ENCODE measurements at places on chromosomes 11 and 22.

DNA sequence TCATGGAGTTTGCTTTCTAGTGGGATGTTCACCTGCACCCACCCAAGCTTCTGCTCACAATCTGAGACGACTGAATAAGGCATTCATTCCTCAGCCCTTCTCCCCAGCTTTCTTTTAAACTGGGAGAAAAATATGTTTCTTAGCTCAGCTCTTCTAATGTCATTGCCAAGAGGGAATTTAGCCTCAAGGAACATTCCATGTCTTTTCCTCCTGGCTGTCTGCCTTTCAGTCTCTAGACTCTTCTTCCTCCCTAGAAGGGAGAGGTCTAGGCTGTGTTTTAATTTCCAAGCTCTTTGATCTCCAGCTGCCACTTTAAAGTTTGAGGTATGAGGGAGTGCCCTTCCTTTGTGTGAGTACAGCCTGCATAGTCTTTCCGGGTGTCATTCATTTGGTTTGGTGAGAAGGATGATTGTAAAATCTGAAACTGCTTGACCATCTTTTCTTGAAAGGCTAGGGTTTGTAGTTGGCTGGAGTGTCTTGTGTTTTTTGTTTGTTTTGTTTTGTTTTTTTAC, 11.7 kb upstream of the HTATIP2 start:
- no peak for DNase-seq

DNA sequence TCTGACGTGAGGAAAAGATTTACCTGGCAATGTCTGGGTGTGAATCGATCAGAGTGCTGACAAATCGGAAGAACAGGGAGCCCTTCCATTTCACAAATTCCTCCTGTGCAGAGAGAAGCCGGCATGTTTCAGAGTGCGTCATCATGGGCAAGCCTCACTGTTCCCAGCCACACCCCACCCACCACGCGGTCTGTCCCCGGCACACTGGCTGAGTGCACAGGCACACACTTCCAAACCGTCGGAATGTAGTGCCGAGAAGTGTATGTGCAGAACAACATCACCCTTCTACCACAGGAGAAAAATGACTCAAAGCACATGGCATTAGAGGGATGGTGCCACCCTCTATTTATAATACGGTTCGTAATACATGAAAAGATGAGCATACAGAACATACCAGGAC, 47.5 kb downstream of the NCAPD3 start:
- DNase-seq: no peak

GRCh38 chr11:119100246-119100970, 1.2 kb downstream of the DPAGT1 start:
- DNase-seq: no peak

- no peak for DNase-seq
Observed at GRCh38 chr22:44419429-44419828, 78.6 kb downstream of the RTL6 start.

DNA sequence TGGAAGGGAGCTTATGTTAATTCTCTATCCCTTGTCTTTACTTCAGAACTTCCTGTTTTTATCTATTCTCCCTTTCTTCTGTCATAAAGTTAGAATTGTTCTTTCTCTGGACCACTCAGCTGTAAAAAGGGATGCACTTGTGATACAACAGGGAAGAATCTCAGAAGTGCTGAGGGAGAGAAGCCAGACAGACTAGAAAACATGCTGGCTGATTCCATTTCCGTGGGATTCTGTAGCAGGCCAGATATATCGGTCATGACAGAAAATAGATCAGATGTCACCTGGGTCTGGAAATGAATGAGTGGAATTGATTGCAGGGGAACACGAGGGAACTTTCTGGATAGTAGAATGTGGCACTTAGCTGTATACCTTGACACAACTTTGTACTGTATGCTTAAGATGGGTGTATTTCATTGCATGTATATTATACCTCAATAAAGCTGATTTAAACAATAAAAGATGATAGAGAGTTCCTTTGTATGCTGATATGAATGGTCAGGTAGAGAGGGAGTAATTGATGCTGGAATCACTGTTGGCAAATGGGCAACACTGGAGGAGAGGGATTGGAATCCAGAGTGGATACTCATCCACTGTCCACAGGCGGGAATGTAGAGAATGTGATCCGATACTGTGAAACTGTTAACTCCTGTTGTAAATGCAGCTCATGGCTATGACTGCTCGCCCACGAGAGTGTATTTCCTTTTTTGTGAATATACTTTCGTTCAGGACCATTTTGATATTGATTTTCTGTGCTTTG, 59.6 kb downstream of the ATXN10 start:
- no peak for DNase-seq

DNA sequence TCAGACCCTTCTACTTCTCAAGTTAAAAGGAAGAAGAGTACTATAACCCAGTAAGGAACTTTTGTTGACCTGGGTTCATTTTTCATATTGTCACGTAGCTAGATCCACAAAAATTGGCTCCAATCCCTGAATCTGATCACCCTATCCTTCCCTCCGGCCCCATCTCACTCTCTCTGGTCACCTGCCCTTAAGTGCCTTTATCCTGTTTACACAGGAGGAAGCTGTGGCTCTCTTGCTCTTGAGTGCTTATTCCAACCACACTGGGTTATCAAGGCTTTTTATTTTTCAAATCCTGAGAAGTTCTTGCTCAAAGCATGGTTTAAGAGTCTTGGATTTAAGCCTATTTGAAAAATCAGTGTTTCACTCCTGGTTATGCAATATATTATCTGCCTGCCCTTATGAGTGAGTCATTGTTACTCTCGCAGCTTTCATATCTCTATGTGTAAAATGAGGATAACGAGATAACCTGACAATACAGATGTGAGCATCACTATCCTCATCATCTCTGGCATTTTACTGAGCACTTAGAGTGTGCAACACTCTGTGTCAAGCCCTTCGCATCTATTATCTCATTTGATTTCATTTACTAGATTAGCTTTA, 293.9 kb downstream of the GUCY1A2 start:
- DNase-seq: no peak

- DNase-seq: no peak
Observed at GRCh38 chr22:48175721-48176120, 1413.3 kb downstream of the TBC1D22A start.

DNA sequence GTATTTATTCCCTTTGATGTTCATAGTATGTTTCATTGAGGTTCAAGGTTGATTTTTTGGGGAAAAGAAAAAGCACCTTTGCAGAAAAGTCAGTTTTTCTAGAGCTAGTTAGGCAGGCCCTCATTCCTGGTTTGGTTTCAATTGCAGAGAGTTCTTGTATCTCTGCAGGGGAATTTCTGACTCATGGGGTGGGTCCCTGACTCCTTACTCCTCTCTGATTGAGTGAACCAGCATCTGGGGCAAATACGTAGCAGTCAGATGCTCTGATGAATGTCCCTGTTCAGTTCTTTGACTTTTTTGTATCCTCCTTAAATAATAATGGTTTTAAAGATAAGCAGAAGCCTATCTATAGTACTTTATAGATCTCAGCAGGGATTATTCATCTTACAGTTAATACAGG, 7.7 kb upstream of the NCR3LG1 start:
- no peak for DNase-seq

GRCh38 chr11:61292356-61292755, 2.8 kb downstream of the VWCE start:
- no peak for DNase-seq
